Thymus (tissue), 14 donors: ENCODE measurements at places on chromosomes 2 and 18. TPM values are rescaled to one million over a fixed set of nuclear protein-coding genes. Genes with fewer than 3 reads are reported as not detected.

MAL gene
- 190 TPM for total RNA-seq

ZNF385B gene
- 0.14 TPM for total RNA-seq

SF3B6 gene
- 213 TPM for total RNA-seq

DNA sequence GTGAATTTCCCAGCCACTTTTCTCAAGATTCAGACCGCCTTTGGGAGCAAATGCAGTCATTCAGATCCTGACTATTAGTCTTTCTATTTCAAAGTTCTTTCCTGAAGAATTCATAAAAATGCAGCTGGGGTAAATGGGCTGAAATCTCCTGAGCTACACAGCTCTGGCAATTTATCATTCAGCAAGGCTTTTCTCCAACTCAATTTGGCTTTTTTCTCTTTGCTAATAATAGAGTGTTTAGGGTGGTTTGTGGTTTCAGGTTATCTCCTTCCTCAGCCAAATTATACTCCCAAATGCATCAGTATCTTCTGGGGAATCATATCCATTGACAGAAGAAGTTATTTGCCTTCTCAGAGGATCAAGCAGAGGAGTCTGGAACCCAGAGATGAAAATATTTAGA is 282.4 kb upstream of the SLC14A2 start:
- no peaks in the 10 kb centered on the region for H3K27me3 ChIP-seq
- no peak overlapping the region for H3K4me3 ChIP-seq
- H3K36me3 ChIP-seq: no peaks in the 10 kb centered on the region
- H3K27ac ChIP-seq: no peak overlapping the region
- no peaks in the 10 kb centered on the region for H3K4me1 ChIP-seq
- no peak for DNase-seq

DNA sequence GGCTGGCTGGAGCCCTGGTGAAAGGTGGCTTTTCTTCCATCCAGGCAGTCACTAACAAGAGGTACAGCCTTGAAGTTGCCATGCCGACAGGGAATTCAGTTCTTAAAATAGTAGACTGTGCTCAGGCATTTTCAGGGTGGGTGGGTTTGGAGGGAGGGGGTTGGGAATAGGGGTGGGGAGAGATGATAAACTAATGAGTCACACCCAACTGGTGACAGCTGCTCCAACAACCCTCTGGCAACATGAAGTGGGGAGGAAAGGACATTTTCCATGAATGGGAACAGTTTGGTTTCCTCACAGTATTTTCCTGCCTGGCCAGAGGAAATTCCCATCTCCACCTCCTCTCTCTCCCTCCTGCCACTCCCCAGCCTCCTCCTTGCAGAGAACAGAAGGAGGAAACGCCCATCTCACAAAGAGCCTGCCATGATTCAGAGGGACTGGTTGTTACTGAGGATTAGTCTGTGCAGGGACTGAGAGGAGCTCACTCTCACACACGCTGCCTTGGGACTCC is 113.0 kb upstream of the SLC1A4 start:
- no peaks in the 10 kb centered on the region for H3K36me3 ChIP-seq
- H3K4me1 ChIP-seq: peaks cover 9% of the 10 kb centered on the region
- DNase-seq: no peak
- H3K4me3 ChIP-seq: no peak overlapping the region
- H3K27ac ChIP-seq: no peak overlapping the region
- no peaks in the 10 kb centered on the region for H3K27me3 ChIP-seq

GRCh38 chr2:65453916-65454315 is 21.5 kb upstream of the SPRED2 start:
- no peaks in the 10 kb centered on the region for H3K4me1 ChIP-seq
- H3K27me3 ChIP-seq: no peaks in the 10 kb centered on the region
- H3K36me3 ChIP-seq: no peaks in the 10 kb centered on the region
- no peak overlapping the region for H3K27ac ChIP-seq
